Heart right ventricle (tissue), 16 donors: ENCODE measurements at places on chromosomes 2 and 18.
A peak's percentile ranks its signal among the peaks of the same experiment; 100 is the strongest.

GRCh38 chr2:1371082-1371481, 42.2 kb upstream of the TPO start:
- no peak for DNase-seq

- no peak for DNase-seq
These were observed 75.6 kb downstream of the COA5 start for GRCh38 chr2:98532756-98533155.

DNA sequence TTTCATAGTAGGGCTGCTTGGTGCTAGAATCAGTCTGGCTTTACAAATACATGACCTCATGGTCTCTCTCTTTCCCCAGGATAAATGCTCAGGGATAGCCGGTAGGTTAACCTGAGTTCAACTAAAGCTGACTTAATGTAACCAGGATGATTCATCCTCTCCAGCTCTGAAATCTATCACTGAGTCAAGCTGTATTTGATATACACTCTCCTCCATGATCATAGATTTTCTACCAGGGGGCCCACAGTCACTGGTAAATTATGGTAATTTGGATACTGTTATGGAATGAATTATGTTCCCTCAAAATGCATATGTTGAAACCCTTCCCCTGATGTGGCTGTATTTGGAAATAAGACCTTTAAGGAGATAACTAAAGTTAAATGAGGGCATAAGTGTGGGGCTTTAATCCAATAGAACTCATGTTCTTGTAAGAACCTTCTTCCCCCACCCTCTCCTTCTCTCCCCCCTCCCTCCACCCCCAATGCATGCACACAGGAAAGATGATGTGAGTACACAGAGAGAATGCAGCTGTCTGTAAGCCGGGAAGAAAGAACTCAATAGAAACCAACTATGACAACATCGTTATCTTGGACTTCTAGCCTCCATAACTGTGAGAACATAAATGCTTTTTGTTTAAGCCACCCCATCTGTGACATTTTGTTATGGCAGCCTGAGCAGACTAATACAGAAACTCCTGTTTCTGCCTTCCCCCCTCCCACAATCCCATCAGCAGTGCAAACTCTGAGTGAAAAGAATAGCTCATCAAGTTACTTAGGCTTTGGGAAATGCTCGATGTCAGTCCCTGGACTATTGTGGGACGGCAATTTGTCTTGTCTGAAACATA, 134.9 kb upstream of the KYNU start:
- DNase-seq: no peak

DNA sequence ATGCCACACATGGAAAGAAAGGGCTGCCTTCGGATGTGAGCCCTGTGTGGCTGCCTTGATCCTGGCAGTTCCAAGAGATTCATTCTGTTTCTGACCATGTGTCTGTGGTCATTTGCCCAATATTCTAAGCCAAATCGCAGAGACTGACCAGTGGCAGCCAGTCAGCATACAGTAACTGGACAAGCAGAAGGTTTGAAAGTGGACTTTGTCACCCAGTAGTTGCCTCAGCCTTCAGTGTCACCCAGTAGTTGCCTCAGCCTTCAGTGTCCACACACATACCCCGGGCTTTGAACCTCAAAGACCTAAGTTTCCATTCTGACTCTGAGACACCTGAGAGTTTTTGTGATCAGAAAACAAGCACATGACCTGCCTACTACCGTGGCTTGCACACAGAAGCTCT, 5.0 kb downstream of the RFX8 start:
- no peak for DNase-seq

- DNase-seq: no peak
These were observed 289.2 kb upstream of the CCDC68 start for GRCh38 chr18:55248495-55248894.

DNA sequence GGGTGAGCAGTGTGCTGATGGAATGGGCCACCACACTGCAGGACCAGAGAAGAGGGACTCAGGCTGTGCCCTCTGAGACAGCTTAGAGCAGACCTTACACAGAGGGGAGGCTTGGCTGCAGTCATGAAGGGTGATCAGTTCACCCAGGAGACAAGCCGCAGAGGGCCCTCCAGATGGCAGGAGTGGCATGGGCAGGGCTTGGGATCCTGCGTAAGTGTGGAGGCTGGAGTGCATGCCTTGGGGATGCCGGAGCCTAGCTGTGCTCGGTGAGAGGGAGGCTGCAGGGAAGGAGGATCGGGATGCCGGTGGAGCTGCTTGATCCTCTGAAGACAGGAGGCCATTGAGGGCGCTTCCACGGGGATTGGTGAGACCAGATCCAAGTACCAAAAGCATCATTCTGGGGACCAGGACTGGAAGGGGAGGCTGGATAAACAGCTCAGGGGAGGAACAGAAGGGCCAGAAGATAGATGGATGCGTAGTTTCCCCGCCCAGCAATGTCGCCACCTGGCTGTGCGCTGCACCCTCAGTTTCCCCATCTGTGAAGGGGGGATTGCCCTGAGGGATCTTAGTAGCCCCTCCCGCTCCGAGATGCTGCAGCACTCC, 163.4 kb downstream of the INHBB start:
- DNase-seq: no peak

GRCh38 chr2:59885541-59885940, 667.9 kb downstream of the BCL11A start:
- DNase-seq: peak; percentile 19

GRCh38 chr2:56244506-56244905, 60.7 kb downstream of the CCDC85A start:
- DNase-seq: no peak

DNA sequence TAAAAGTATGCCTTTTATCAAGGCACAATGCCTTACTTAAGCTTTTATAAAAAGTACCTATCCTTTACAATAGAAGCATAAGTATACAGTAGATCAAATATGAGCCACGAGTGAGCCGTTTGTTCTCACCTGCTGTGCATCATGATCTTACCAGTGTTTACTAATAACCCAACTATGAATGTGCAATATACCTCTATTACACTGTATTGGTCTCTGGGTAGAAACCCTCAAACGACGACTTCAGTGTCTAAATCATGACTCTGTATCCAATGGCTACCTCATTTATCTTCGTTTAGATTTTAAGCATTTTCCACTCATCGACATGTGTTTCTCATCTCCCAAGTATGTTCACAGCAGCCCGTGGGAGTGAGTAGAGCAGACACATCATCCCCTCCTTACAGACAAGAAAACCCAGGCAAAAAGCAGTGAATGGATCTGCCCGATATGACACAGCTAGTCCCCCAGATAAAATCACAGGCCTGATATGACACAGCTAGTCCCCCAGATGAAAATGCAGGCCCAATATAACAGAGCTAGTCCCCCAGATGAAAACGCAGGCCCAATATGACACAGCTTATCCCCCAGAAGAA, 279.8 kb downstream of the TNS1 start:
- DNase-seq: no peak

- DNase-seq: peak; percentile 57
These were observed 54.6 kb upstream of the GPR17 start for GRCh38 chr2:127591221-127591923.

DNA sequence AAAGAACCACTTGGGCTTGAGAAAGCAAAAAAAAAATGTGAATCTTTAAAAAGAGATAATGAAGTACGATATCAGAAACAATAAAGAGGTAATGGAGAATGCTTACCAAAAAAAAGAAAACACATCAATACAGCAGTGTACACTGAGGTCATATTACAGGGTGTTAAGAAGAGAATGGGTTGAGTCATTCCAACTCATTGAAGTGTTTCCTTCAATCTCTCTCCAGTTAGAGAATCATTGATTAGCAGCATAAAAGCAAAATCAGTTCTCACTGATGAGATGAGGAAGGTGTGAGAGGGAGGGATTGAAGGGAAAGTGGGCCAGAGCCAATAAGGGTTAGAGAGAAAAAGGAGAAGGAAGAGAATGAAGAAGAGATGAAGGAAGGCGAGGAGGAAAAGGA, 43.9 kb upstream of the SGPP2 start:
- DNase-seq: no peak

GRCh38 chr2:231464576-231465540, 574 bp upstream of the NCL start:
- DNase-seq: peak; percentile 98

DNA sequence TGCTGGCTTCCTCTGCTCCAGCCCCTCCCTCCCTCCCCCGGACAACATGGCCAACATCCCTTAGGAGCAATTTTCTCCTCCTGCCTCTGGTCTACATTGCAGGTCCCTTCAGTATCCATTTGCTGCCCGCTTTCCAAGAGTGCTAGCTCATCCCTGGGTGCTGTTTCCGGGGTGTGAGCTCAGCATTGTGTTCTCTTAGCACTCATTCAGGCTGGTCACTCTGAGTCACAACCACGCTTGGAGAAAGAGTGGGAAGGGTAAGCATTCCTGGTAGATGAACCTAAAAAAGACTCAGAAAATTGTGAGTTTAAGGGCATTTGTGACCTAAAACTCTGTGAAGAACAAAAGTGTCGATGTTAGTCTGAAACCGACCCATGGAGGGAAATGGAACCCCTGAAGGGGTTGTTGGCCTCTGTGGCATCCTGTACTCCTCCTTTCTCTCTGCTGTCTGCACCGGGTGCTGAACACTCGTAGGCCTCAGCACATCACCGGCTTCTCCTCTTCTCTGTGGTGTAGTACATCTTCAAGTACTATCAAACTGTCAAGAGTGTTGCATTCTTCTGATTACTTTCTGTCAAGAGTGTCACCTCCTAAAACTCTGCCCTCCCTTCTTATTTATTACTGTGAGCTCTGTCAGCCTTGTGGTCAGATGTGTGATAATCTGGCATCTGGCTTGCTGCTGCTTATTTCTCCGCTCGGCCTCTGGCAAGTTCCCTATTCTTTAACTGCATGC, 73.0 kb downstream of the CTNNA2 start:
- no peak for DNase-seq

DNA sequence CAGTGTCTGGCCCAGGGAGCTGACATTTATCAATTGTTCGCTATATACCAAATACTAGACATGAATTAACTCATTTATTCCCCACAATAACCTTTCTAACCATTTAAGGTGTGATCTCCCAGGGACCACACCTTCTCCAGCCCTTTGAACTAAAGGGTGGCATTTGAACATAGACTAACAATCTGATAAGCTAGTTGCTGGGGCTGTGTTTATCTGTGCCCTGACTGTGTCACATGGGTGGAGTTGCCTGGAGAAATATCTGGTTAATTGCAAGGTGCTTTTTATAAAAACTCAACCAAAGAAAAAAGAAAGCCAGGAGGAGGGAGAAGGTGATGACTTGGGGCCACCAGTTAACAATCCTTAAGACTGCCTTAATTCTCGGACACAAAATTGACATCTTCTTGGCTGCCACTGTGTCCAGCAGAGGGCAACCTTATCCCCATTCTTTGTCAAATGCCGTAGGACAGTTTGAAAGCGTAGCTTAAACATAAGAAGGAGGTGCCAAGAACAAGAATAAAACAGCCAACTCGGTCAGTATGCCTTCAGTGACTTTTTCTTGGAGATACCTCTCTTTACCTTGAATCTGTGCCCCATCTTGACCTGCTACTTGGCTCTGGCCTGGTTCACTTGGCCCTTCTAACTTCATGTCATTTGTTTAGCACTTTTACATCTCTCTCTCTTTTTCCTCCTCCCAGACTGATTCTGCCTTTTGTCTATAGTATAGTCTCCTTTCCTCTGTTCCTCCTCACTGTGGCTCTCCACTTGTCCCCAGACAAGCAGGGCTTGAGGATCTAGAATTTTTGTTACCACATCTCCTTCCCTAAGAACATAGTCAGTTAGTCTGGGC, 183.4 kb downstream of the MYO3B start:
- peak; percentile 12 for DNase-seq

DNA sequence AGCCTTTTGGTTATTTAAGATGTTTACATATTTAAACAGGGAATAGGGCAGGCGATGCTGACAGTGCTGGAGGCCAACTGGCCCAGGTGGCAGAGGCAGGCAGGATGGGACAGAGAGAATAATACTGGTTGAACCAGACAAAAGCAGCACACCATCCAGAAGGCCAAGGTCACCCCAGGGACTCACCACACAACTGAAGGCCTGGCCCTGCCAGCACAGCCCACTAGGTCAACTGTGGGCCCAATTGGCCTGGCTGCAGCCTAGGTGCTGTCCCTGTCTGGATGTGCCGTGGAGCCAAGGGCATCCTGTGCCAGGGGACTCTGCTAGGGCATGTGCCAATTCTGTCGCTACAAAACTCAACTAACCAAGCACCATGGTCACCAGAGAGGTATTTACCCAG, 69.2 kb downstream of the RNF152 start:
- DNase-seq: no peak

DNA sequence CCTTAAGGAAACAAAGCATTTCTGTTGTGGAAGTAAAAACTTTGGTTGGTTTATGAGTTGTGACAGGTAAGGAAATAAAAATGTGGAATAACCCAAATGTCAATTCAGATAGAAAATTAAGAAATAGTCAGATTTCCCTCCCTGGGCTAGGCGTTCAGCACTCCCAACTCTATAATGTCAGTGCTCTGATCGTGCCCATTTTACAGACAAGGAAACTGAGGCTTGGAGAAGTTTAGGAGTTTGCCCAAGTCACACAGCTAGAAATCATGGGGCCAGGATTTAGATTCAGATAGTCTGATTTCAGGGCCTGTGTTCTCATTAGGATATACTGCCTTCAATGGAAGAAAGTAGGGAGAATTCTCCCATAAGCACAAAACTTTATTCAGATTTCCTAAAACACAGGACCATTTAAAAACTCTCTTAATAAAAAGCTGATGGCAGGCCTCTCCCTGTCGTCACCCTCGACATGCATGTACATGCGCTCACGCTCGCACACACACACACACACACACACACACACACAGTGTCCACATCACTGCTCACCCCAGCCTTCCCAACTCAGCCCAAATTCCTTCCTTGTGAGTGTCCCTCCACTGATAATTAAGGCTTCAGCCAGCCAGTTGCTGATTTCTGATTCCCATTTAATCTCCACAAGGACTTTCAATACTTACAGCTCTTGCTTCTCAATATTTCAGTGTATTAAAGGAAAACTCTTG, 49.1 kb upstream of the SLC14A2 start:
- DNase-seq: peak; percentile 44

DNA sequence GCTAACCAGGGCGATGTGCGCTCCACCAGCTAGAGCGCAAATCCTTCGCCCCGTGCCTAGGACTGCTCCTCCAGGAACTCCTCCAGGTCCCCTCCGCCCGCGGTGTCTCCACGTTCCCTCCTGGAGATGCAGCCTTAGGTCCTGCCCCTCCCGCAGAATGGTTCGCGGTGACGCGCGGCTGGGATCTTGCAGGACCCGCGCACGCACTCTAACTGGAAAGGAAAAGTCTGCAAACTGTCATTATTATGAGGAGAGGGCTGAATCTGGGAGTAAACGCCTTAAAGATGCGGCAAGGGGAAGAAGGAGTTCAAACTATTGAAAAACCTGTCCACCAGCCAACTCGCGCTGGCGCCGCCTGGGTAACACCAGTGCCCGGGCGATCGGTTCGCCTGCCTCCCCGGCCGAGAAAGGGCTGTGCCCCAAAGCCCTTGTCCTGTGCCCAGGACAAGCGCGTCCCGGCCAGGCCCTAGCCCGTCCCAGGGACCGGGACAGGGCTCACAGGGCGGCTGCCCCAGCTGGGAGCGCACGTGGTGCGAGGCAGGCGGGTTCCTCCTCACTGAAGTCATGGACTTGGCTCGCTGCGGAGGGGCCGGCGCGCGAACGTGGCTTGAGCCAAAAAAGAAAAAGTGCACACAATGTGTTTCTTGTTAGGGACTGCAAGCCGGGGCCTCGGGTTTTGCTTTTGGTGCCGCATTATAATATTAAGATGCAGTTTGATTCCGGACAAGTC, 5.5 kb upstream of the ID2 start:
- peak; percentile 88 for DNase-seq
